ENCODE measurements at places on chromosomes 1 and 21.

- no peak for DNase-seq
Observed at GRCh38 chr21:42257091-42257765, 38.3 kb downstream of the ABCG1 start.

DNA sequence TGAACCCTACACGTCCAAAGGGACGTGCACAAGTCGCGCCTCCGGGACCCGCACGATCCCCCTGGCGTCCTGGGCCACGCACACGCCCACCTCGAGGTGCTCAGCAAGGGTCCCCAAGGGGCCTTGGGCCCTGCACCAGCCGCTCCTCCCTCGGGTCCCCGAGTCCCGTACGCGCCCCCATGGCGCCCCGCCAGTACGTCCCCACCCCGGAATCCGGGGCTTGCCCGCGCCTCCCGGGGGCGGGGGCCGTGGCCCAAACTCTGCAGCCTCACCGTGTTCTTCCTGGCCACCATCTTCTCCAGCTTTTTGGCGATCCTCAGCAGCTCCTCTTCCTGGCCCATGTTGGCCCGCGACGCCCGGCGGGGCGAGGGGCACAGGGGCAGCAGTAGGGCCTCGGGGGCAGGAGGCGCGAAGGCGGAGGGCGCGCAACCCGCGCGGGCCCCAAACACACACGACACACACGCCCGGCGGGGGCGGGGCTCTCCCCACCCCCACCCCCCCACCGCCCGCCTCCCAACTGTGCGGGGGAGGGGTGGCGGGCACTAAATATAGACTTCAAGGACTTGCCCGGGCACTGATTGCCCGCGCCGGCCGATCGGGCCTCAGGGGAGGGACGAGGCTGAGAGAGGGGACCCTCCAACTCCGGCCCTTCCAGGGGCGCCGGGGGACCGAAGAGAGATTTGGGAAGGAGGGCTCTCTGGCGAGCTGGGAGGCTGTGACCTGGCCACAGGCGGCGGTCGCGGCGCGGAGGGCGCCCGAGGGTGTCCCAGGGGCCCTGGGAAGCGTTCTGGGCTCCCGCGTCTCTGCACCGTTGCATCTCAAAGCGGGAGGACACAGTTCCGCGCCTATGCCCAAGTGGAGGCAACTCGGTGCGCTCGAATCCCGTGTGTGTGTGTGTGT is at the start of gene TCEA3:
TCEA3 (minus strand) TSS at position 456 of the 900 bp plus-strand sequence; CDS start at position 341, 115 bp downstream.
- no peak for DNase-seq

DNA sequence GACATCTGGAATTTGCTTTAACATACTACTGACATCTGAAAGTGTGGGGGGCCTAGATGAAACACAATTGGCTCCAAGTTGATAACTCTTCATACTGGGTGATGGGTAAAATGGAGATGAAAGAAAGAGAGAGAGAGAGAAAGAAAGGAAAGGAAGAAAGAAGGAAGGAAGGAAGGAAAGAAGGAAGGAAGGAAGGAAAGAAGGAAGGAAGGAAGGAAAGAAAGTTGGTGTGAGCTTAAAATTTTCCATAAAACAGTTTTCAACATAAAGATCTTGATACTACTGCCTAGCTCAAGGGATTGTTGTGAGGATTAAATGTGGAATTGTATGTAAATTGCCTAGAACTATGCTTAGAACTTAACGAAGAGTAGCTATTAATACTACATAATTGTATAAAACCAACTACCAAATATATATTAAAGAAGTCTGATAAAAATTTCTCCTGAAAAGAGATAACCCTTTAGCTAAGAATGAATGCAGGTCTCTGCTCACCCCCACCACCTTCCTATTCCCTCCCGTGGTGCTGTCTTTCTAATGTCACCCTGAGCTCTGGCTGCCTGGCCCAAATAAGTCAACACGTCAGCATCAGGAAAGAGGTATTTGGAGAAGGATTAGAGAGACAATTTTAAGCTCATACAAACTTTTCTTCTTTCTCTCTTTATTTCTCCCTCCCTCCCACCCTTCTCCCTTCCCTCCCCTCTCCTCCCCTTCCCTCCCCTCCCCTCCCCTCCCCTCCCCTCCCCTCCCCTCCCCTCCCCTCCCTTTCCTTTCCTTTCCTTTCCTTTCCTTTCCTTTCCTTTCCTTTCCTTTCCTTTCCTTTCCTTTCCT is 89.3 kb upstream of the SGIP1 start:
- DNase-seq: no peak

- no peak for DNase-seq
Observed at GRCh38 chr1:171805395-171806115, 24.1 kb downstream of the METTL13 start.

GRCh38 chr1:208923946-208924720 is 659.4 kb upstream of the CAMK1G start:
- no peak for DNase-seq

DNA sequence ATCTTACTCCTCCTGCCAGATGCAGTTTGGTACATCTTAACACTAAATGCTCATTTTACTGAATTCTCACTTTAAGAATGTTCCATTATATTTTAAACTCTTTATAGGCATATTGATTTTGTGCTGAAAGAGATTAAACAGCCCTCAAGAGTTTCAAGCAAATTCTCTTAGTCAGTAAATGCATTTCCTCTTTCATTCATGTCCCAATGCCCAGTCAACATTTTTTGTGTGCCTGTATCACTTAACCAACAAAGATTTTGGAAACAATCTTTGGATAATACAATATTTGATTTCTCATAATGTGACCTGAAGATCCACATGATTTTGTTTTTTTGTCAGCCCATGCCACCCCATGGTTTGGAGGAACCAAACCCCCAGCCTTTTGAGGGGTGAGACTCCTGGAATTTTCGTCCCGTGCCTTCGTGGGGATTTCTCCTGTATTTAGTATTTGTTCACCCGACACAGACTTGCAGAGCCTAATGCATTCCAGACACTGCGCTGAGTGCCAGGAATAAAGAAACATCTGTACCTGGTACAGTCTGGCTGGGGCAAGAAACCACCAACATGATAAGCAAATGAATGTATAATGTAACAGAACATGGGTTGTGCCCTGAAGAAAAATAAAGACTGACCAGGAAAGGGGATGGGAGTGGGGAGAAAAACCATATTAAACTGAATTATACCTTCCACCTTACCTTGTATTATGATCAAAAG is 47.1 kb upstream of the ETS2 start:
- no peak for DNase-seq

GRCh38 chr1:62230718-62231117 is 36.1 kb downstream of the L1TD1 start:
- peak; percentile 57 for DNase-seq

GRCh38 chr1:242057745-242058115 is 58.8 kb upstream of the MAP1LC3C start:
- no peak for DNase-seq

DNA sequence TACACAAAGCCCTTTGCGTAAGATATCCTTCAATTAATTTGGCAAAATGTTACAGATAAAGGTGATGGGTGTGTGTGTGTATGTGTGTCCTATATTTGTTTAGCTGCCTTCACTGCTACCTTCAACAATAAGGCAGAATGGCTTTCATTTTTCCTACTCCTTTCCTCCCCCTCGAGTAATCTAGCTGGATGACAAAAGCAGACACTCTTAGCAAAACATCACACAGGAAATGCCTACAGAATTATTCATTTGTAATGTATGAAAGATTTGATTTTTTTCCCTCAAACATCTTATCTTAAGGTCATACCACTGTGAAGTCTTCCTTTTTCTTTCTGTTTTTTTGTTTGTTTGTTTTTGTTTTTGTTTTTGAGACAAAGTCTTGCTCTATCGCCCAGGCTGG is 10.6 kb downstream of the PTPN22 start:
- DNase-seq: peak; percentile 70

DNA sequence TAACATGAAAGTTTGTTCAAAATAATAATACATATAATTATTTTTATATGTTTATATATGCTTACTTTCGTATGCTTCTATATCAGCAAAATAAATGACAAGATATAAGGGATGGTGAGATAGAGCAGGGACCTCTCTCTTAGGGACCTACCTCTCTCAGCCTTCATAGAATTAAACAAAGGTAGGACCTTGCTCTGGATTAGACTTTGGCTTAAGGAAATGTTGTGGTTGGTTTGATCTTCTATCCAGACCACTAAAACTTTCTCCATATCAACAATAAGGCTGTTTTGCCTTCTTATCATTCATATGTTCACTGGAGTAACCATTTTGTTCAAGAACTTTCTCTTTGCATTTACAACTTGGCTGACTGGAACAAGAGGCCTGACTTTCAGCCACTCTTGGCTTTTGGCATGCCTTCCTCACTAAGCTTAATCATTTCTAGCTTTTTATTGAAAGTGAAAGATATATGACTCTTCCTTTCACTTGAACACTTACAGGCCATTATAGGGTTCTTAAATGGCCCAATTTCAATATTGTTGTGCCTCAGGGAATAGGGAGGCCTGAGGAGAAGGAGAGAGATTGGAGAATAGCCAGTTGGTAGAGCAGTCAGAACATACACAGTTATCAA is 14.4 kb downstream of the FRRS1 start:
- no peak for DNase-seq

- DNase-seq: no peak
Observed at GRCh38 chr1:69744381-69744780, 176.7 kb downstream of the LRRC7 start.

DNA sequence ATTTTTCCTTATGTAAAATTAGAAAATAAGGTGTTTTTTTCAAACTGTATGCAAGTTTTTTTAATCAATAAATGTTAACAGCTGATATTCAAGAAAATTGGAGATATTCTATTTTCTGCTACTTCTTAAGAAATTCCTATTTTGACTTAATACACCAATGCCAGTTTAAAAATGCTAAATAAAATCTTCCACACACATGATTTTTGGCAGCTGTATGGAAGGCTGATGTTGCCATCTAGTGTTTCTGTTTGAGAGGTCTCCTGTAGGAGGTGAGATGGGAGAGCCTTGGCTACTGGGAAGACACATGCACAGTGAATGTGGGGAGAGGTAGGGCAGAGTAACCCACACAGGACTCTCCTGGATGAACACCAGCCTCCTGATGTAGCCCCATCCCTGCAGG is 29.2 kb upstream of the OR2B11 start:
- DNase-seq: peak; percentile 49

- DNase-seq: no peak
Observed at GRCh38 chr1:229410370-229410691, 23.6 kb downstream of the ACTA1 start.

GRCh38 chr1:224884361-224884801 is 45.1 kb upstream of the DNAH14 start:
- peak; percentile 10 for DNase-seq

DNA sequence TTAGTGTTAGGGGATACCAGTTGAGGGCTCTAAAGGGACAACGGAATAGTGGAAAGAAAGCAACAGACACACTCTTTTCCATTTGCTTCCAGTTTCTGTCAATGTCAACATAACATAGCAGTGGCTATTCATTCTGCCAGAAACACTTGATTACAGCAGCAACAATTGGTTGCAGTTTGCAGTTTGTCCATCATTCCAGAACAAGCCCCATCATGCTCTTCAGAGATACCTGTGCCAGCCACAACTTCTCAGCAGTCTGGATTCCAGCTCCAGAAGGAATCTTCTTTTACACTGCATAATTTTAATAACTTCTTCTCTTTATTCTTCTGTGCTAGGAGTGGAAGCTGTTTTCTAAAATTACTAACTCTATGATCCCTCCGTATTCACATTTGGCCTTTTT is 1521.4 kb downstream of the PLA2G4A start:
- DNase-seq: no peak

- DNase-seq: no peak
Observed at GRCh38 chr1:198352975-198353695, 187.3 kb downstream of the ATP6V1G3 start.

GRCh38 chr21:34878940-34879339 is 170.2 kb downstream of the RUNX1 start:
- DNase-seq: no peak

DNA sequence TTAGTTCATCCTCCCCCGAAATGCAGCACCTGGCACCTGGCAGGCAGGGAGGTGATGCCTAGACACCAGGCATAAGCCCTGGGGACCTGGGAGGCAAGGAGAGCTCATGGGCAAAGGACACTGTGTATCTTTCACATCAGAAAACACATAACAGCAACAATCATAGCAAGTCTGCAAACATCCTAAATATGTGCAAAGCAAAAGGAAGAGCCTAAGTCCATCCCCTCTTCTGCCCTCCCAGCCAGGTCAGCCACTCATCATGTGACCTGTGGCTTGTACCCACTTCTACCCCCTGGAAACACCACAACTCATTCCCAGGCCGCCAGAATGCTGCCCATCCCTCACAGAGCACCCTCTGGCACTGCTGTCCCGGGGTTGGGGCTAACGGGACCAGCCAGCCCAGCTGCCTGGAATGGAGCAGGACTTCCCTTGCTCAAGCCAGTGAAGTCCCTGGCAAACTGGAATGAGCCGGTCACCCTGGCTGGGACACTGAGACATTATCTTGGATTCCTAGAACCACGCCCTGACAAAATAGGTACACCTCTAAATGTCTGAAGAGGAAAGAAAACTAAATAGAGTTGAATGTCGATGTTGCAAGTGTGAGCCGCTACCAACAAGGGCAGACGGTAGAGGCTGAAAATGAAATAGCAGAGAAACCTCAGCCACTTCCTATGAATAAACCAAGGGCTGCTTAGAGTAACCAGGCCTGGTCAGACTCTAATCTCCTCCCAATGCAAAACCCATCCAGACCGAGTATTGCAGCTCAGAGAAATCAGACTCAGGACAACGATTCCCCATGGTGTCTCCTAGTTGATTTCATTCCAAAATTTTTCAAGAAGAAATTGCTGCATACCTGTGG is 29.4 kb downstream of the TMPRSS2 start:
- no peak for DNase-seq

DNA sequence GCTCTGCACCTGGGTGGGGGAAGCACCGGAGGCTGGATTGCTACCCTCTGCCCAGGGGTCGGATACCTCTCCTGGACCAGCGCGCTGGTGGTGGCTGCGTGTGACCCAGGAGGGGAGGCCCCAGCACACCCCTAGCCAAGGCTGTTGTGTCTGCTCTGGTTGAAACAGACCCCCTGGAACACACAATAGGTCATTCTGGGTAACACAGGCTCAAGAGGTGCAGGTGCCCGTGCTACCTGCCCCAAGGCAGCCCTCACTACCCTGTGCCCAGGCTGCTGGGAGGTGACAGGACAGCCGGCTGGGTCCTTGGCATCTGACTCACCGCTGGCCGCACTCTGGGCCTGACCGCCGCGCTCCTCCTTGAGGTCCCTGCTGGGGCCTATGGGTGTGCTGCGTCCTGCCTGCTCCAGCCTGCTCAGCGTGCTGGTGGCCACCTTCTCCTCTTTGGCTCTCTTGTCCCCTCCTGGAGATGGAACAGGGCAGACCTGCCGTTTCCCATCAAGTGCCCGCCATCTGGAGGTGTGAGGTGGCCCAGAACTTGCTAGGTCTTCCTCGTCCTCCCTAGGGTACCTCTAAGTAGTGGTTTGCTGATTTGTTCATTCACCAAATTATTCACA is 30.0 kb downstream of the ZBTB17 start:
- DNase-seq: no peak

GRCh38 chr1:231781892-231782291 is 155.3 kb downstream of the DISC1 start:
- peak; percentile 38 for DNase-seq

- DNase-seq: no peak
Observed at GRCh38 chr21:43323244-43324005, 103.5 kb downstream of the SIK1 start.
